ENCODE measurements at places on chromosomes 7 and 10.

- no peak for DNase-seq
Measured at GRCh38 chr10:89262086-89263051, 10.8 kb upstream of the LIPA start.

DNA sequence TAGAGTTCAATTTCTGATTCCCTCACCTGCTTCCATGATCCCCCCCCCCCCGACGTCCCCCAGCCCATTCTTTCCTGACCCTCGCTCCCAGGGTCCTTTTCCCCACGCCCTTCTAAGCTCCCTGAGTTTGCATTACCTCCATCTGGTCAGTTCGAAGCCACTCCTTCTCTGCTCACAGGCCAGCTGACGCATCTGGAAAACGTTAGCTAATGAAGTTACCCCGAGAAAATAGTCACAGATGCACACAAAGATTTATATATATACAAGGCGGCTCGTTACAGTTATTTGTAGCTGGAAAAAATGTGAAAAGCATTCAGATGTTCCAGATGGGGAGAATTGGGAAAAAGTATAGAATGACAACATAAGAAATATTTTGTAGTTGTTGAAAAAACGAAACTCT lies 630.0 kb upstream of the FOXK1 start:
- no peak for DNase-seq

DNA sequence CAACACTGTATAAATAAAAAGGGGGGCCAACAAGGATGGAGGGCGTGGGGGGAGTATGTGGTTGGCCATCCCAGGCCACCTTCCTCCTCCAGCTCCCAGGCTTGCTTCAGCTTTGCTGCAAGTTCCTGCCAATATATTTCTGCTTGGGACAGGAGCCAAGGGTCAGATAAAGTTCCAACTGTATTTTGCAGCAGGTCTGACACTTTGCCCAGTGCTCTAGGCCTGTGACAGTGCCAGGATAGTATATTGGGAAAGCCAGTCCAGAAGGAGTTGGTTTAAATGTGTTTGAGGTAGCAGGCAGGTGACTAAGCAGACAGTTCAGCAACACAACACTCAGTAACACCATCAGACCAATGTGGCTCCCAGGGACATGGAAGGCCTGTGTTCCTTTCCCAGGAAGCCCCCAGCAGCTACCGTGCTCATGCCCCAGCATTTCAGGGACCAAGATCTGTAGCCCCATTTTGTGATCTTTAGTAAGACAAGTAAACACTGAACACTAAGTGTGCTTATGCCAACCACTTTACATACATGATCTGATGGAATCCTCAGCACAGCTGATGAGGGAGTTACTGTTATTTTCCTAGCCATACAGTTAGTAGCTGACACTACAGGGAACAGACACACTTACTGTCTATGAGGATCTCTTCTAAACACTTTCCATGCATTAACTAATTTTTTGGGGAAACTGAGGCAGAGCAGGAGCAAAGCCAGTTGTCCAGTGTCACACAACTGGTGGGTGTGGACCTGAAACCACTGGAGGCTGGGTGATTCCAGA lies 38.9 kb downstream of the DNAJB12 start:
- DNase-seq = no peak

DNA sequence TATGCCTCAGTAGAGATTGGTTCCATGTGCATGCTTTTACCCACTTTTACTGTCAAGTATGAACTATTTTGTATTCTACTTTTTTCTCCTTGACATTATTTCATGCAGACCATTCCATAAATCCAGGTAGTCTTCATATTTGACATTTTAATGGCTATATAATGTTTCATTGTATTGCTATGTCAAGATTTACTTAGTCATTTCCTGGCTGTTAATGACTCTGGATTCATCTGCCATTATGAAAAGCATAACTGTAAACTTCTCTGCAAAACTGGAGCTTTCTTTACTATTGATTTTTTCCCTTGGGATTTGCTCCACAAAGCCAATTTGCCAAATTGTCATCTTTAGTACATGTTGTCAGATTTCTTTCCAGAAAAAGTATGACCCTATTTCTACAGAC lies 6.8 kb upstream of the MSRB2 start:
- DNase-seq = no peak

DNA sequence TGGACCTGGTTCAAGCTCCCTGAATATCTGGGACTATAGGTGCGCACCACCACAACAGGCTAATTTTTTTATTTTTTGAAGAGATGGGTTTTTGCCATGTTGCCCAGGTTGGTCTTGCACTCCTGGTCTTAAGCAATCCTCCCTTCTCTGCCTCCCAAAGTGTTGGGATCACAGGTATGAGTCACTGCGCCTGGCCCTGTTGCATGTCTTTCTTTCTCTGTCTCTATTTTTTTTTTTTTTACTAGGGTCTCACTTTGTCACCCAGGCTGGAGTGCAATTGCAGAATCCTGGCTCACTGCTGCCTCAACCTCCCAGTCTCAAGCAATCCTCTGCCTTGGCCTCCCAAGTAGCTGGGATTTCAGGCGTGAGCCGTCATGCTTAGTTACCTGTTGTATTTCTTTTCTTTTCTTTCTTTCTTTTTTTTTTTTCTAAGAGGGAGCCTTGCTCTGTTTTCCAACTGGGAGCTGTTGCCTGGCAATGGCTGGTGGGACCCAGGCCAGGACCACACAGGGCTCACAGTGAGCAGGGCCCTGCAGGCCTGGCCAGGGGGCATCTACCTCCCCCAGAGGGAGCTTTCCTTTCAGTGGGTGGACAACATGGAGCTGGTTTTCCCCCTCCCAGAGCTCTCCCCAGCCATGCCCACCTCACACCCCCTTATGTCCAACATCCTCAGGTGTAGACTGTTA lies 6.0 kb downstream of the MYL7 start:
- DNase-seq = no peak

DNA sequence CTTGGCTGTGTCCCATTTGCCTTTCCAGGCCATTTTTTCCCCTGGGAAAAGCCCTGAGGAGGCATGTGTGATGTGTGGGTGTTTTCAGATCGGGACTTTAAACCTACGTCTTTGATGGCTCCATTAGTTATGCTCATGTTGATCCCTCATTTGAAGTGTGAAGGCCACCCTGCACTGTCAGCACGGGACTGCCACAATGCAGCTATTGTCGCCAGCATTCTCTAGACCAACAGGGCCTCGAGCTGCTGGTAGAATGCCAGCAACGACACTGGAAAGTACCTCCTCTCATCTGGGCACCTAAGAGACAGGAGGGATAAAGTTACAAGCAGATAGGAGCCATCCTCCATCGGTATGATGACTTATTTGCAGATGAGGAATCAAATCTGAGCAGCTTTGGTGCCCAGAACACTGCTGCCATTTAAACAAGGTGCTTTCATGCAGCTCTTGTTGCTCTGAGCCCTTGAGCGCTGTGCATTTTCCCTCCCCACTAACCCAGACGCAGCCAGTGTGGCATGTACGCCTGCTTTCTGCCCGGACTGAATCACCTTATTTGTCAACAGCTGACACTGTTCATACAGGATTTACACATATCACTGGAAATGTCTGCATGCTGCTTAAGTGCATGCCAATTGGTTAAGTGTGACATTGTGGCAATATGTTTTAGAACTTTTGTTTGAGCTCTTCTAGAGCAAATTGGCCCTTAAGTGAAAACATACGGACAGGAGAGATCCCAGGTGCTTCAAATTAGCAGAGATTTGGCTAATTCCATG lies 175.0 kb upstream of the PITRM1 start:
- no peak for DNase-seq

- DNase-seq = no peak
Measured at GRCh38 chr7:131733604-131734003, 177.2 kb upstream of the PODXL start.

GRCh38 chr7:114791771-114792170 lies 130.1 kb upstream of the MDFIC start:
- DNase-seq = no peak

- DNase-seq = no peak
Measured at GRCh38 chr10:93954726-93955363, 38.9 kb upstream of the PLCE1 start.

- no peak for DNase-seq
Measured at GRCh38 chr10:68010426-68010940, 64.6 kb downstream of the HERC4 start.

DNA sequence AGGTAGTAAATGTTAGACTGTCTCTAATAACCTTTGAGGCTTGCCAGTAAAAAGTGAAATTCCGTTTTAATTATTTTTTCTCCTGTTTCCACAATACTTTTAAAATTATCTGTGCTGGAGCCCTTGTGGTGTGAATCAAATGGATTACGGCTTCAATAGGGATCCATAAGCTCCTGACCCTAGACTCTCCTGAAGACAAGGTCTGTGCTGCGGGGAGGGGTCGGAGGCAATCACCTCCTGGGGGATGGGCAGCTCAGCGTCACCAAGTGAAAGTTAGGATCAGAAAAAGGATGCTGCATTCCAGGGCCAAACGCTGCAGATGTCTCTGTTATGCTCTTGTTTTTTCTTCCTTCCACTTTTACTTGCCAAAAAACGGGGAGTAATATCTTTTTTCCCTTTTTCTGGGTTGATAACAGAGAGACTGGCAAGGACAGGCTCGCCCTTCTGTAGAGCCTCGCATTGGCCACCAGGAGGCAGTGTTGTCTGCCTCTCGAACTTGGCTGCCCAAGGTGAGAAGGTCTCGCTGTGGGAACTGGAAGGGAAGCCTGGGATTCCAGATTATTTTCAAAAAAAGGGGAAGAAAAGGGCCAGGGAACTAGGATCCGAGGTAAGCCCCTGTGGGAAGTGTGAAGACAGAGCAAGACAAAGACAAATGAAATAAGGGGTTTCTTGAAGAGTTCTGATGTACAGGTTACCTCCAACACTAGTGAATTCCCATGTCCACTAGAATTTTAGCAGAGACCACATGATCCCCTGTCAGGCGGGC lies 621.9 kb downstream of the ACTR3B start:
- DNase-seq = no peak

DNA sequence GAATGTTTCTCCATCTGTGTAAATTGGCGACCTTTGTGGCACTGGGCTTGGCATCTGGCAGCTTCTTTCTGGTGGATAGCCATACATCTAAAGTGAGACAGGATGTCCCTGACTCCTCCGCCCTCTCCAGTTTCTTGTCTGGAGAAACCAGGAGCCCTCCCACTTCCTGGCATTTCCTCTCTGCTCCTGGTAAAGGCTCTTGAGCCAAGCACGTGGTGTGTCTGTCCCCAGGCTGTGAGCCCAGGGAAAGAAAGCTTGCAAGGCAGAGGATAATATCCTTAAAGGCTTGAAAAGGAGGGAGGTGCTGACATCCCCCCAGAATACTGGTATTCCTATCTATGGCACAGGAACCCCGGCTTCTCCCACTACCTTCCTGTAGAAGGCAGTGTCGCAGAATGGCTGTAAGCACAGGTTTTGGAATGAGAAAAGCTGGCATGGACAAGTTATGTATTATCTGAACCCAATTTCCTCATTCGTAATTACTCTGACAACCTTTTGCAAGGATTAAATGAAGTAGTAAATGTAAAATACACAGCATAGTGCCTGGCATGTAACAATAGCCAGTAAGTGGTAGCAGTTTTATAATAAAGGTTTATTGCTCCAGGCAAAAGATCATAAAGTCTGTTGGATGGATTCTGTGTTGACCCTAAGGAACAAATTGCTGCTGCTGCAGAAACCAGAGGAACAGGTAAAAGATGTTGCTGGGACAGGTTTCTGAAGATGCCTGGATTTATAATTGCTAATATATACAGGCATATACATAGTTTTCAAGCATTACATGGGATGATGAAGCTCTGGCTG lies 11.8 kb upstream of the ACSL5 start:
- DNase-seq = no peak

DNA sequence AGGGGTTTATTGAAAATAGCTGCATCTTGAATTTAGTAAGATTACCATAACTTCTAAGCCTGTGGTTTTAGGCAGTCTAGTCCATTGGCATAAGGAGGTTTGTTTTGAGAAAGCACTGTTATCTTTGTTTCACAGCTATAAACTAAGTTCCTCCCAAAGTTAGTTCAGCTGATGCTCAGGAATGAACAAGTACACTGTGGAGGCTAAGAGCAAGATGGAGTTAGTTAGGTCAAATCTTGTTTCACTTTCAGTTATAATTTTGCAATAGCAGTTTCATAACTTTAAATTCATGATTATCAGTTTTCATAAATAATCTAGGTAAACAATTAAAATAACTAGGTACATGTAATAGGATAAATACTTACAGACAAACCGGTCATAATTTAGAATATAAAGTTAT lies 15.4 kb downstream of the SEC61G start:
- no peak for DNase-seq

DNA sequence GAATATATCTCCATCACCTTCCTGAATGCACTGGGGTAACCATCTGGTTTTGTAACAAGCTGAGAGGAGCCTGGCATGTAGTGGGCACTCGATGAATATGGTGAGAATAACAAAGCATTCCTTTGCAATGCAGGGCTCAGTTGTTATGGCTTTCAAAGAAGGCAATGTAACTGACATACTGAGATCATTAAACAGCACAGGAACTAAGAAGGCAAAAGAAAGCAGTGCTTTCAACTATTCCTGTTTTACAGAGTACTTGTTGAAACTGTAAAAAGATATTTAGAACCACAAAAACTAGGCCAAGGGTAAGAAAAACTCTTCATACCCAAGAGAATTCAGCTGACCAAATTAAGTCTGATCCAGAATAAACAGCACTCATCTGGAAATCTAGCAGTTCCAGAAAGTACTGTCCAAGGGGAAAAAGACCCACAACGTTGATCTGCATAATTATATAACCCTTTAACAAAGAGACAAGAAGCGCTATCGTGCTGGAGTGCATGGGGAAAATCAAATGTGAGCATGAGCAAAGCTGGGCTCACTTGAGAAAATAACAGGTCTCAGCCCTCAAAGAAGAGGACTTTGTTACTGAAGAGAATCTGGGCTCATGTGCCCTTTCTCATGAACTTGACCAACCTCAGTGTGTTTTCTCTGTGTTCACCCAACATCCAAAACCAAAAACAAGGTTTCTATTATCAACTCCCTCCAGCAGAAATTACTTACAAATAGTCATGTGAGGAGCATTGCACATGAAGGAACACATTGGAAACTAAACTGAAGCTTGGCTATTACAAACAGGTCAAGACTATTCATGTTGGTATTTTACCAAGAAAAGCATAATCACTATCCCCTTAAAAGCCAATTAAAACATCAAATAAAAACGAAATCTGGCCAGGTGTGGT lies 116.2 kb downstream of the AVL9 start:
- no peak for DNase-seq

DNA sequence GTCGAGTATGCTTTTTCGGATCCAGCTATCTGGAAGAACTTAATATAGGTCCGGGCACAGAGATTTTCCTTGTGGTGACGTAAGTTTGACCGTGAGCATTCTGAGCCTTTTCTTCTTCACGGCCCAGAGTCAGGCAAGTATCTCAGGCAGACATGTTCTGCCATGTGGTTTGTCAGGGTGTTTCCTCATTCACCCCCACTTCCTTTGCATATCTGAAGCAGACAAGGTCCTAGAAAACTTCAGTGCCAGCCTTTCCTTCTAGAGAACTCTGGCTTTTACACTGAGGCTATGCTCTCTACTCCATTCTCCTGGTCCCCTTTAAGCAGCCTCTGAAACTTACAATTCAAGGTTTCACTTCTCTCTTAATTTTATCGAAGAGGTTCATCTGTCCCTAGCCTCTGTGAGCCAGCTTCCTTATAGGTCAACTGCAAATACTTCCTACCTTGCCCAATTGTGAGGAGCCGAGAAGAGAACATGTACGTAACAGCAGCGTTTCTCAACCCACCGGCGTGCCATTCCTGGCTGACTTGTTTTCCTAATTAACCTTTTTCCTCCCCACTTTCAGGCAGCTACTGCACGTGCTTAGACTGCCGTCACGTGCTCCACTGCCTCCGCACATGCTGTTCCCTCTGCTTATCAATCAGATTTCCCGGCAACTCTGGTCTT lies 47.3 kb downstream of the CDCA7L start:
- DNase-seq = peak; percentile 56

- DNase-seq = no peak
Measured at GRCh38 chr7:25541094-25541821, 313.0 kb upstream of the NPVF start.

All from activated CD8-positive, alpha-beta memory T cell treated with anti-CD3 and anti-CD28 coated beads, Interleukin-2, amount 10 ng/mL, durations not matched to agents 7 days and 5 days (primary cell).